AML-193 (cell line): ENCODE measurements at places on chromosomes 16 and 17.

- DNase-seq = no peak
Observed at GRCh38 chr17:69062860-69063581, 2.3 kb upstream of the ABCA9 start.

DNA sequence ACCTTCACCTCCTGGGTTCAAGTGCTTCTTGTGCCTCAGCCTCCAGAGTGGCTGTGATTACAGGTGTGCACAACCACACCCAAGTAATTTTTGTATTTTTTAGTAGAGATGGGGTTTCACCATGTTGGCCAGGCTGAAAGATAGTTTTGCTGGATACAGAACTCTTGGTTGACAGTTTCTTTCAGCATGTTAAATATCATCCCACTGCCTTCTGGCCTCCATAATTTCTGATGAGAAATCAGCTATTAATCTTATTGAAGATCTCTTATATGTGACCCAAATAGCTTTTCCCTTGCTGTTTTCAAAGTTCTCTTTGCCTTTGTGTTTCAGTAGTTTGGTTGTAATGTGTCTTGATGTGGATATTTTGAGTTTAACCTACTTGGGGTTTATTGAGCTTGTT lies 50.3 kb upstream of the BRD7 start:
- DNase-seq = no peak

GRCh38 chr17:39340731-39341130 lies 60.7 kb downstream of the FBXL20 start:
- DNase-seq = no peak

GRCh38 chr17:77420804-77421629 lies 280.2 kb downstream of the SEC14L1 start:
- DNase-seq = no peak

DNA sequence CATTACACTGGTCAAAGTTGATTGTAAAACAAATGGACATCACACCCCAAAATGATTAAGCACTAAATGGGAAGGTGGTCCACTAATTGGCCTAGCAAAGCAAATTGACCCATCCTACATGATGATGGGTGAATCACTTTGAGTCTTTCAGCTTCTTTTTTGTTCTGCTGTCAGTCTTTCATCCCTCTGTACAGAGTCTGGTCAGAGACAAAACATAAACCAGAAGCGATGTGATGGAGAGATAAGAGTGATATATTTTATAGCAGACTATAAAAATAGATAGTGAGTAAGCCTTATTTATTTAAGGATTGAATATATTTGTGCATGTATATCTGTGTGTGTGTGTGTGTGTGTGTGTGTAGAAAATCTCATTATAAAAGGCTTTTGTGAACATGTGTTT lies 618.4 kb upstream of the SOX9 start:
- no peak for DNase-seq

GRCh38 chr16:83592778-83593177 lies 215.0 kb upstream of the HSBP1 start:
- no peak for DNase-seq

DNA sequence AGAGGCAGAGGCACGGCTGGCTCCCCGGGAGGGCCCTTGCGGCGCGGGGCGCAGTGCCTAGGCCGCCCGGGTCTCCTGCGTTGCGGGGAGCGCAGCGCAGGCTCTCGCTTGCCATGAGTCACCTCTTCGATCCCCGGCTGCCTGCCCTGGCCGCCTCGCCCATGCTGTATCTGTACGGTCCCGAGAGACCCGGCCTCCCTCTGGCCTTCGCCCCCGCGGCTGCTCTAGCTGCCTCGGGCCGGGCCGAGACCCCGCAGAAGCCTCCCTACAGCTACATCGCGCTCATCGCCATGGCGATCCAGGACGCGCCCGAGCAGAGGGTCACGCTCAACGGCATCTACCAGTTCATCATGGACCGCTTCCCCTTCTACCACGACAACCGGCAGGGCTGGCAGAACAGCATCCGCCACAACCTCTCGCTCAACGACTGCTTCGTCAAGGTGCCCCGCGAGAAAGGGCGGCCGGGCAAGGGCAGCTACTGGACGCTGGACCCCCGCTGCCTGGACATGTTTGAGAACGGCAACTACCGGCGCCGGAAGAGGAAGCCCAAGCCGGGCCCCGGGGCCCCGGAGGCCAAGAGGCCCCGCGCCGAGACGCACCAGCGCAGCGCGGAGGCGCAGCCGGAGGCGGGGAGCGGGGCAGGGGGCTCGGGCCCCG lies 390 bp downstream of the FOXL1 start:
- DNase-seq = no peak

DNA sequence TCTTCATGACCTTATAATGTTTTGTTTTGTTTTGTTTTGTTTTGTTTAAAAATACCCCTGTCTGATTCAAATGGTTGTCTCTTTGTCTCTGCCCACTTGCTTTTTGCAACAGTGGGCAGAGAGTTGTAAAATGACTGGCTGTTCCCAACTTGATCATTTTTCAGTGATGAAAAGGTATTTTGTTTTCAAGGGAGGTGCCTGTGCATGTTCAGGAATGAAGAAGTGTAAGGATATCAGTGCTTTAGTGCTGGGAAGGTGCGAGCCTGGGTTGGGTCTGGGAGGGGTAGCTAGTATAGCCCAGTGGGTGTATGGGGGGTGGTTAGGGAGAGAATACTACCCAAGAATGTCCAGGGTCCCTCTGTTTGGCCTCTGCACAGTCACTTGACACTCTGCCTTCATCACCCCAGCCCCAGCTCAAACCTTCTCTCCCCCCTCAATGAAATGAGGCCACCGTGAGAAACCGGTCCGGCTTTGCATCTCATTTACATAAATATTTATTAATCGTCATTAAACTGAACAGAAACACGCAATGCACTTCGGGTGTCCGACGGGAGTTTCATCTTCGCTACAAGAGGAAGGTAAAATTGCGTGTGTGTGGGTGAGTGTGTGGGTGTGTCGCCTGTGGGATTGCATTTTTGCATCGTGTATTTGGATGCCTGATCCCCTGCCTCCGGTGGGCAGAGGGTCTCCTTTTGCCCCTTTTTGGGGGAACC lies 4.3 kb downstream of the NEUROD2 start:
- DNase-seq = no peak

- no peak for DNase-seq
Observed at GRCh38 chr17:61746248-61746985, 116.9 kb downstream of the BRIP1 start.

- DNase-seq = no peak
Observed at GRCh38 chr17:12867726-12868125, 78.4 kb downstream of the ARHGAP44 start.
